ENCODE measurements at places on chromosomes 5 and 9.

DNA sequence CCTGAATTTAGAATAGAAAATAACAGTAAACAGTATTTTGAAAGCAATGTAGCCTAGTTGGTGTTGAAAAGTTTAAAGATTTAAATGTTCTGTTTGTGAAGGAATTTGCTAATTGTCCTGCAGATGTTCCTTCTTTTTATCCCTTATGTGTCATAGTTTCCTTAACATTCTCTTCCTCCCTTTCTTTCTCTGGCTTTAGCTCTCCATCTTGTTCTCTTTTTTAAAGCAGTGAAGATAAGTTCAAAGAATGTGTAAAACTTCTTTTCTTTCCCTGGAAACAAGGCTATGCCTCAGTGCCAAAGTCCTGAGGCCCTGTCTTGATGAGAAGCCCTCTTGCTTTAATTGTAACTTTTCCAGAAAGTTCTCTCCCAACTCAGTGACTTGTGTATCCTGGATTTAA, 24.4 kb upstream of the GAS1 start:
- no peak for DNase-seq

GRCh38 chr5:155008669-155009068, 4.9 kb upstream of the KIF4B start:
- no peak for DNase-seq

GRCh38 chr9:109974918-109975276, 194.9 kb downstream of the PALM2AKAP2 start:
- DNase-seq, result no peak

GRCh38 chr5:156015137-156015536, 311.8 kb upstream of the SGCD start:
- DNase-seq, result no peak

- DNase-seq, result no peak
Measured at GRCh38 chr5:103059525-103059924, 60.4 kb downstream of the GIN1 start.

GRCh38 chr5:38723426-38723825, 122.4 kb upstream of the OSMR start:
- no peak for DNase-seq

DNA sequence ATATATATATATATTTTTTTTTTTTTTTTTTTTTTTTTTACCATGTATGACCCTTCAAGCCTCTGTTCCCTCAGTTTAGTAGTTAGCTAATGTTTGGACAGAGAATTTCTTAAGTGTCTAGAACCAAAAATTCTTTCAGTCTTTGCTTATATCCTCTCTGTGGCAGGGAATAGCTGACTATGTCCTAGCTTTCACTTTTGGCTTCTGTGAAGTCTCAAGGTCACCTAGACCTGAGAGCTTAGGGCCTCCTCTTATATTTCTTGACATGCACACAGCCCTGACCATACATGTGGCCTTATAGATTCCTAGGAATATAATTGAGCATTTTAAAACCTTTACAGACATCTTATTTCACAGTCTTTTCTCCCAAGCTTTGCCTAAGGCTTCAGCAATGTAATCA, 930.8 kb upstream of the CDH9 start:
- DNase-seq, result no peak

GRCh38 chr5:60586307-60586901, 113.6 kb downstream of the DEPDC1B start:
- no peak for DNase-seq

- no peak for DNase-seq
Measured at GRCh38 chr5:107513337-107514085, 157.2 kb downstream of the EFNA5 start.

DNA sequence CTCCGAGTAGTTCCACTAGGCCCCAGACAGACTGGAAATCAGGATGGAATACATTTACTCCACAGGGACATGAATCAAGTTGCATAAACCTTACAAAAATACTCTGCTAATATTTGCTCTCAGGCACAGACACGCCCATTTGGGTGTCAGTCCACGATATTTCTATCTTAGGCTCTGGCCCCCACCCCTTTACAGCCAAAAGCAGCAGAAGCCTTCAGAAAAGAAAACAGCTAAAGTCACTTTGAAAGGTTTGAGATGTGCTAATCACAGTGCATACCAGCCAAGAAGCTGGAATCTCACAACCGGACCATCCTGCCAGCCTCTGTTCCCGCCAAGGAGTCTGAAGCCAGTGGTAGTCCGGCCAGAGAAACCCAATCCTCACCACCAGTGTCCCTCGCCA, 22.6 kb downstream of the PTPN3 start:
- no peak for DNase-seq

GRCh38 chr5:61267116-61267515, 64.9 kb upstream of the ZSWIM6 start:
- no peak for DNase-seq

DNA sequence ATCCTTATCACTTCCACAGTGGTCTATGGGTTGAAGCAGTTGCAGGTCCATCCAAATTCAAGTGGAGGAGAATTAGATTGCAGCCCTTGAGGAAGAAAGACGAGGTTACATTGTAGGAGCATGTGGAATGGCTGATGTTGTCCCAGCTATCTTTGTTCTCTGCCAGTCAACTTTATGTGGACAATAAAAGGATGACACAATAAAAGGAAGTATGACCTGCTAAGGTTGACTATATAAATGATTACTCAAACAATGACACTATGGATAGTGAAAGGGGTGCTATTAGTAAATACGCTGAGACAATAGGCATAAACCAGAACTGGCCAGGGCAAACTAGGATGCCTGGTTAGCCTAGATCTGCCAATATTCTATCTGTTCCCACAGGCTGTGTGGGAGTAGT, 12.8 kb upstream of the ZNF618 start:
- no peak for DNase-seq

- DNase-seq, result no peak
Measured at GRCh38 chr9:118558891-118559290, 810.3 kb downstream of the BRINP1 start.

- no peak for DNase-seq
Measured at GRCh38 chr5:137084016-137084415, 415.1 kb downstream of the SPOCK1 start.

GRCh38 chr5:168017313-168017712, 274.1 kb upstream of the WWC1 start:
- DNase-seq, result no peak

DNA sequence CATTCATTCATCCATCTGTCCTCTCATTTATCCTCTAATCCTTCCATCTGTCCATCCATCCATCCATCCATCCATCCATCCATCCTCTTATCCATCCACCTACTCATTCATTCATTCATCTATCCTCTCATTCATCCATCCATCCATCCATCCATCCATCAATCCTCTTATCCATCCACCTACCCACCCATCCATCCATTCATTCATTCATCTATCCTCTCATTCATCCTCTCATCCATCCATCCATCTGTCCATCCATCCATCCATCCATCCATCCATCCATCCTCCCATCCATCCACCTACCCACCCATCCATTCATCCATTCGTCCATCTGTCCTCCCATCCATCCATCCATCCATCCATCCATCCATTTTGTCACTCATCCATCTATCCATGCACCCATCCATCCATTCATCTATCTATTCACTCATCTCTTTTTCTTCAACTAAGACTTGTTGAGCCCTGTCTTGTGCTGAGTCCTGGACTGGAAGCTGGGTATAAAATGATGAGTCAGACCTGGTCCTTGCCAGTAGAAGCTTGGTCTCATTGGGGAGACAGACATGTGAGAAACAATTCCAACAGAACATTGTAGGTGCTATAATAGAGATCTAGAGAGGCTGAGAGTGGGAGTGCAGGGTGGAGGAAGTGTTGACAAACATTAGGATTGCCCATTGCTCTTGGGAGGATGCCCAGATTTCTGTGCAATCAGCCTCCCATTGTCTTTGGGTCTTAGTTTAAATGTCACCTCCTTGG, 55.0 kb upstream of the IER5L start:
- DNase-seq, result no peak

GRCh38 chr5:54524704-54525103, 7.1 kb downstream of the SNX18 start:
- DNase-seq, result no peak

GRCh38 chr9:3846573-3846972, 320.8 kb upstream of the RFX3 start:
- DNase-seq, result no peak

- no peak for DNase-seq
Measured at GRCh38 chr9:92247981-92248380, 45.5 kb downstream of the IARS1 start.

DNA sequence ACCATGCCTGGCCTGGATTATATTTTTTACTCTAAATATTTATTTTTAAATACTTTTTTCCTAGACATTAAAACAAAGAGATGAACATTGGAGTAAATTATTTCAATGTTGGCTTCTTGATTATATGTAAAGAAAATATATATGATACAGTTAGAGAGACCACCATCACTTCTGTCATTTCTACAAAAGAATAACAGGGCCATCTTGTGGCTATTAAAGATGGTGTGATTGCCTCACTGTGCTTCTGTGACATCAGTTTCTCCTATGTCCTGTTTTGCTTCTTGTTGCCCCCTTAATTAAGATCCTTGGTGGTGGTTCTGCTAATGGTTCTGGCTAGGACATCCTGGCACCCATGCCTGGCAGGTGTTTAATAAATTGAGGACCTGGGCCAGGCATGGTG, 32.9 kb downstream of the NDFIP1 start:
- DNase-seq, result no peak

DNA sequence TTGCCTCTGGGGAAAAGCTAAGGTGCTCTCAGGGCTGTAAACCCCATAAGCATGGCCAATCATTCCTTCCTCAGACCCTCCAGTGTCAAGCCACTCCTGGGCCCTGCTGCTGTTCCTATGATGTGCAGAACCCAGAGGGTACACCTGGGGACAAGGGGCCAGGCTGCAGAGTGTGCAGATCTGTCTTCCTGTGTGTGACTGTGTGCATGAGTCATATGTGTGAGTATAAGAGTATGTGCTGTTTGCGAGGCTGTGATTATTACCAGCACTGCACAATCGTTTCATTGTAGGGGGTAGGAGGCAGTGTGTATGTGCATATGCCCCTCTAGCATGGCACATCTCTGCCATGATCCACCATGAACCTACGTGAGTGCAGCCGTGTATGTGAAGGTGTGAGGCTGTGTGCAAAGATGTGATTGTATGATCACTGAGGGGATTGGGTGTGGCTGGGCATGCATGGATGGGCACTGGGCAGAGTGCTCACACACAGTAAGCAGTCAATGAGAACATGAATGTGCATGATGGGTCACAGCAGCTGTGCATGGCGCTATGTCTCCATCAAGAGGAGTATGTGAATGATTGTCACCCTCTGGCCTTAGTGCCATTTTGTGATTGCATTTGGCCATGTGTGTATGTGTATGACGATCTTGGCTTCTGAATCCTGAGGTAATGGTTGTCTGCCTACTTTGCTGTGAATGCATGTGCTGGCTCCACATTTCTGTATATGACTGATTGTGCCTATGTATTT, 2.4 kb upstream of the OR1K1 start:
- DNase-seq, result no peak

GRCh38 chr9:136090768-136091581, 4.1 kb downstream of the NACC2 start:
- DNase-seq, result no peak

DNA sequence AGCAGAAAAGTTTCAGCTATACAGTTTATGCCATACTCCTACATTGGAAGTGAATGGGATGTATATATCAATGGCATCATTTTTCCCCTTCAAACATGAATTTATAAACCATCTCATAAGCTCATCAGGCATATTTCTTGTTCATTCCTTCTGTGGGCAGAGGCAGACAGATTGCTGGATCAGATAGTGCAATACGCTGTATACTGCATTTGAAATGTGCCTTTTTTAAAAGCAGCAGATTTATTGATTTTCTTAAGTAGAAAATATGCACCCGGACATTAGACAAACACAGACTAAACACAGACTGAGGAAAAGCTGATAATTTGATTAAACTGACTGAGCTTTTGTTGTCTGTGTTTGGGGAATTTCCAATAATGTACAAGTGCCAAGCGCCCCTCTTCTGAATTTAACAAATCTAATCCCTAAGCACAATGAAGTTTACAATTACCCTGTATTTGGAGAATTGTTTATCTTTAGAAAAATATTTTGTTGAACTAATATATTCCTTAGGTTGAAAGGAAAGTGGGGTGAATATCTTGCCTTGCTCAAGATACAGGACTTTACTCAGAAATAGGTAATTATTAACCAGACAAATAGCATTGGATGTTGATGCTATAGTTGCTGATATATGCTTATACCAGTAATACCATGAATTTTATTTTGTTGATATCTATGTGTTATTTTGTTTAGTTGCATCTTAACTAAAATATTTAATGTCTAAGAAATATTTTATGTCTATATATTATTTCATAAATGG, 566.6 kb upstream of the MEF2C start:
- DNase-seq, result no peak

GRCh38 chr9:112751056-112751795, 666 bp downstream of the SNX30 start:
- DNase-seq, result peak; percentile 69

DNA sequence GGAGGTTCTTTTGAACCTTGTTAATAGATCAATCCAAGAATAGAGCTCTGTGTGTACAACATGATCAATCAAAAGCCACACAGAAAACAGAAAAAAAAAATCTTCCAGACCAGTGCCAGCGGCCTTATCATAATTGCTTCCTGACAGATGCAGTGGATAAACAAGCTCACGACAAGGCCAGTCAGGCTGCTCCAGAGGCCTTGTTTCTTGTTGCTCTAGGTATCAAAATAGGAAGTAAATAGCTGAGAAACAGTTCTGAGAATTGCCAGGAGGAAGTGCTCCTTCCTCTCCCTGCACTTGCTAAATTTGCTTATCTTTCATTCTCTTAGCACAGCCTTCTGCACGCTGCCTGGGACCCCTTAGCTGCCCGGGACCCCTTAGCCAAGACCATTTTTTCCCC, 199.0 kb upstream of the TARS1 start:
- DNase-seq, result no peak

- no peak for DNase-seq
Measured at GRCh38 chr5:169244812-169245211, 56.1 kb downstream of the SLIT3 start.

- DNase-seq, result no peak
Measured at GRCh38 chr5:116358911-116359418, 215.7 kb downstream of the SEMA6A start.

DNA sequence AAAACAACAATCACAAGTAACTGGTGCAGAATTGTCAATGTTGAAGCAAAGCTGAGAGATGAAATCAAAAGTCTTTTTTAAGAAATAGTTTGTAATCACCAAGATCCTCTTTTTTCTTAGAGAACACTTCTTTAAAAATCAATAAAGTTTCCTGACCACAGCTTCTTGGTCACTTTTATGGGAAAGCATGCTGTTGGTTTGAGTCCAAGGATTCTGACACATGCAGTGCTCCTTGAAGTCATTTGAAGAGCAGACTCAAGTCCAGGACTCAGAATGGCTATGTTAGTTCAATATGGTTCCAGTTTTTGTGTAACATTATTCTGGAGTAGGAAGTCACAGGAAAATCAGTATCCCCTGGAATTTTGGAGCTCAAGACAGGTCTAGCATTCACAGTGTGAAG, 480.6 kb downstream of the NR2F1-AS1 start:
- no peak for DNase-seq

- no peak for DNase-seq
Measured at GRCh38 chr5:133786420-133786819, 174.1 kb upstream of the FSTL4 start.

- no peak for DNase-seq
Measured at GRCh38 chr9:86064220-86064619, 35.1 kb downstream of the GOLM1 start.
